ENCODE measurements at places on chromosomes 6 and 20. TPM values are rescaled to one million over a fixed set of nuclear protein-coding genes. Genes with fewer than 3 reads are reported as not detected.

TTK gene
- 51.0 TPM for total RNA-seq

HLA-DMA gene
- total RNA-seq, result 9.3 TPM

ZBTB9 gene
- 19.4 TPM for total RNA-seq

C6orf52 gene
- 1.8 TPM for total RNA-seq

All from WTC11 (cell line).